ENCODE measurements at places on chromosomes 16 and 17.

DNA sequence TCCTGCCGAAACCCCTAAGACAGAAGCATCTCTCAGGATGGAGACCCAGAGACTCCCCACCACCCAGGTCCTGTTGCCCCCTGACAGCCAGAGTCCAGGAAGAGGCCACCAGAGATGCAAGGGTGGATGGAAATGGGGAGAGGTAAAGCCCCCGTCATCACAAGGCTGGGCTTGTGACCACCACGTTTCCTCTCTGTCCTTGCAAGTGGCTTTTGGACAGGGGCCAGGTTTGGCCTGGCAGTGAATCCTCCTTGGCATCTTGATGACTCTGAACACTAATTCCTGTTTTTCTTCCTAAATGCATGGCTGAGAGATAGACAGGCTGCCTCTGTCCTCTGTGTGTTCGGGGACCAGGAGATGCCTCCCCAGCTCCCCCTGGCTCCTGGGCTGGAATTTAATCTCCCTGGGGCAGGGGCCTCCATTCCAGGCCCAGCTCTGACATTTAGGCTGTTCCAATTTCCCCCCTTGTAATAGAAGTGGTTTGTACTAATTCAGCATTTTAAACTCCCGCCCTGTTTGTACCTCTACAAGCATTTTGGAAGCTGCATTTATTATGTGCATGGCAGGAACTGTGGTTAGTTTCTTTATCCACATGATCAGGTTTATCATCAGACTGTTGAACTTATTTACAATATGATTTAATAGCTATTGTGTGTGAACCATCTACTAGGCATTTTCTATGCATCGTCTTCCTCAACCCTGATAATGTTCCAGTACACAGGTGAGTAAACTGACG lies 116.1 kb upstream of the IRX6 start:
- DNase-seq, result no peak

GRCh38 chr16:89897204-89897603 lies 21.5 kb upstream of the MC1R start:
- no peak for DNase-seq

- DNase-seq, result no peak
Measured at GRCh38 chr17:9120471-9120870, 99.2 kb downstream of the NTN1 start.

- DNase-seq, result no peak
Measured at GRCh38 chr17:35809855-35810461, 674 bp downstream of the TAF15 start.

DNA sequence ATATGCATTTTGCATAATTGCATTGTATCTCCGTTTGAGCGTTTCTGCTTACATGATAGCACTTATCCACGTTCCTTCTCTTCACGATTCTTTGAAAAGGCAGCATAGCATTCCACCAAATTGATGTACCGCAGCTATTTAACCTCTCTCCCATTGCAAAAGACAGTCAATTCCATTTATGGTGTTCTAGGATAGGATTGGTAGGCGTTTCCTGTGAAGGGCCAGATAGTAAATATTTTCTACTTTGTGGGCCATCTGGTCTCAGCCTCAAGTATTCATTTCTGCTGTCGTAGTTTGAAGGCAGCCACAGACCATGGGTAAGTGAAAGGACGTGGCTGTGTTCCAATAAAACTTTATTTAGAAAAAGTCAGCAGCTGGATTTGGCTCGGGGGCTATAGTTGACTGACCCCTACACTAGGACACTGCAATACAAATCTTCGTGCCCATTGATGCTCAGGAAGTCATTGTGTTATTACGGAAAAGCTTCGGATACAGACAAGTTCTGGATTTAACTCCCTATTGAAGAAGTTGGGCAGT lies 10.1 kb downstream of the SNX29 start:
- no peak for DNase-seq

- DNase-seq, result no peak
Measured at GRCh38 chr17:82595893-82596292, 52.4 kb downstream of the WDR45B start.
